Activated CD4-positive, alpha-beta T cell treated with anti-CD3 and anti-CD28 coated beads, Interleukin-2, Interleukin-4, amounts not matched to agents 100 ng/mL and 50 ng/mL, durations not matched to agents 16 hours and 8 hours (primary cell): ENCODE measurements at places on chromosomes 12 and 14.

GRCh38 chr12:46473634-46474329 is 101.2 kb upstream of the SLC38A2 start:
- DNase-seq = no peak

- no peak for DNase-seq
Measured at GRCh38 chr14:96747006-96747405, 50.2 kb upstream of the VRK1 start.

DNA sequence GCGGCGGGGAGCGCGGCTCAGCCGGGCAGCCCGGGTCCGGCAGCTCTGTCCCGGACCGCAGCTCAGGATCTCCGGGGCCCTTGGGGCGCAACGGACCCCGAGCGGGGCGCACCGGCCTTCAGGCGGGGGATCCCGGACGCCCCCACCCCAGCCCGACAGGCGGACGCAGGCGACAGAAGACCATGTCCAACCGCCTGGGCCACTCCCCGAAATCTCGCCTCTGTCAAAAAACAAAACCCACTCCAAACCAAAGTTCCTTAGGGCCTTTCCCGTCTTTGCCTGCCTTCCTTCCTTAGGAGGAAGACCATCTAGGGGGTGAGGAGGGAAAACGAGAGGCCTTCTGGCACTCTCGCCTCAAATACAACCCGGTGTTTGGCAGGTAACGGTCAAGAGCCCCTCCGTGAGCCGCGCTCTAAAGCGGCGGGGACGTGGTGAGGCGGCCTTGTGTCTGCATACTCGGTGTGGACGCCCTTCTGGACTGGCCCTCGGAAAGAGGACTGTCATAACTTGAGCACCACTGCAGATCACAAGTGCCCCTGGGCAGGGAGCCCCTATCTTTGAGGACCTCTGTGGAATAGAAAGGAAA is 604 bp downstream of the HCFC2 start:
- DNase-seq = no peak

DNA sequence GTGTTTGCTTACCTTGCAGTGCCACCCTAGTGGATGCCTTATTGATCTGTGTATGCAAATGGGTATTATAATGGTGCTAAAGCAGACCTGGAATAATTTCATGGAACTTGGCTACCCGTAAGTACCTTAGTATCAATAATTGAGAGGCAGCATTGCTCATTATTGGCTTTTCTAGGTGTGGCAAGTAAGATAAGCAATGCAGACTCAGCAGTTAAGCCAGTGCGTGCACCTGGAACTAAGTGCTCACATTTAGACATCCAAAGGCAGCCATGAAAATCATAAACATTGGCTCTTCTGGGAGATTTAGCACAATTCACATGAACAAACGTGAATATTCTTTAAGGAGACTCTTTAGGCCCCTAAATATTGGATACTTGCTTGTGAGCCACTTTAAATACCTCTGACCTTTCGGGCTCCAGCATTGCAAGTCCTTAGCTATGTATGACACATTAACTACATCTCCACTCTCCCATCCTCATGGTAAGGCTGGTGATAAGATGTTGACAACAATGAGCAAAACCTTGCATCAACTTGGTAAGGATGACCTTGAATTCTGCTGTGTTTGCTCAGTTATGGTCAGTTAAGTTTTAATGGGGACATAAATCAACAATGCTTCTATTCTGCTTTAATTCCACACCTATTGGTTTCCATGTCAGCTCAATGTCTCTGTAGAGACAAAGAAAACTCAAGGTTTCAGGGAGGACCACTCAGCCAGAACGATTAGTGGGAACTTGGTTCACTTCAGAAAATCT is 112.0 kb downstream of the SLC5A8 start:
- no peak for DNase-seq

DNA sequence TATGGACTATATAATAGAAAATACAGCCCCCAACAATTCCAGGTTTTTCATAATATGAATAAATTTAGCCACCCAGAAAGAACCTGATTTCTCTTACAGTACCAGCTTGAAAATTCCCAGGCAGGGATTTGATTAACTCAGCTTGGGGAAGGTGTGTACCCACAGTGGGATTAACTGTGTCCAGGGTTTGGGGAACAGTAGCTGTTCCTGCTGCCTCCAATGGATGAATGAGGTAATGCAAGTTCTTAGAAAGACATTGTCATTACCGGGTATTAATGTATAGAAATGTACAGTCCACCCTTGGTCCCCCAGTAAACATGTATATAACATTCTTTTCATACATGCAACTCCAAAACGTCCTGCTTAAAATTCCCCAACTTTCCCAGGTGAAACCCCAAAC is 115.6 kb downstream of the LRIG3 start:
- no peak for DNase-seq

- no peak for DNase-seq
Measured at GRCh38 chr12:65464930-65465329, 186.4 kb downstream of the MSRB3 start.

DNA sequence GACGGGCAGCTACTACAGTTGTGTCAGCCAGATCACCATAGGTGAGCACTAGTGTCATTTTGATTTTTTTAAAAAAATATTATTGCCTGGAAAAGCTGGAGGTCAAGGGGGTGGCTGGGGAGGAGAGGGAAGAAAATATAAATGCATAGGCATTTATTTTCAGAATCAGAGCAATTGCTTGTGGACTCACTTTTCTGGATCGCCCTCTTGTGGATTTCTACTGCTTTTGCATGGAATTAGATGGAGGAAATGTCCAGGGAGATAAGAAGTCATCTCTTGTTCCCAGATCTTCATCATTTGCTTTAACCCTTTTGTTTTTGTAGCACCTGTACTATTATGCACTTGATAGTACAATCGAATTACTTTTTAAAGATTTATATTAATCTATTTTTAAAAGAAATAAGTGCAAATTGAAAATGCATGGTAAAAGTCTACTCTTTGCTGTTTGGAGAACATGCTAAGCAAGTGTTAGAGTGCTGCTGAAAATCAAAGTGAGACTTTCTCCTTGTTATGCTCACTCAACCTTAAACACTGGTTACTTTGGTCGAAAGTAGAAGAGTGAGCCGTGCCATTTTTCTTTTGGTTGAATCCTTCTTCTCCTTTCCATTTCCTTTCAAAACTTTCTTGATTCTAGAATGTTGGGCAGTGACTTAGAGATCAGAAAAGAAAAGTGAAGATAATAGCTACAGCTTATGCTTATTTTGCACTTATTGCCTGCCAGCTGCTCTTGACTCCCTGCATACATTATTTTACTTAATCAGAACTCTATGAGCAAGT is 60.6 kb upstream of the ANO4 start:
- DNase-seq = peak; percentile 3

GRCh38 chr12:89101440-89101839 is 250.9 kb downstream of the DUSP6 start:
- DNase-seq = no peak

GRCh38 chr12:113407931-113408600 is 4.4 kb upstream of the SDS start:
- no peak for DNase-seq

DNA sequence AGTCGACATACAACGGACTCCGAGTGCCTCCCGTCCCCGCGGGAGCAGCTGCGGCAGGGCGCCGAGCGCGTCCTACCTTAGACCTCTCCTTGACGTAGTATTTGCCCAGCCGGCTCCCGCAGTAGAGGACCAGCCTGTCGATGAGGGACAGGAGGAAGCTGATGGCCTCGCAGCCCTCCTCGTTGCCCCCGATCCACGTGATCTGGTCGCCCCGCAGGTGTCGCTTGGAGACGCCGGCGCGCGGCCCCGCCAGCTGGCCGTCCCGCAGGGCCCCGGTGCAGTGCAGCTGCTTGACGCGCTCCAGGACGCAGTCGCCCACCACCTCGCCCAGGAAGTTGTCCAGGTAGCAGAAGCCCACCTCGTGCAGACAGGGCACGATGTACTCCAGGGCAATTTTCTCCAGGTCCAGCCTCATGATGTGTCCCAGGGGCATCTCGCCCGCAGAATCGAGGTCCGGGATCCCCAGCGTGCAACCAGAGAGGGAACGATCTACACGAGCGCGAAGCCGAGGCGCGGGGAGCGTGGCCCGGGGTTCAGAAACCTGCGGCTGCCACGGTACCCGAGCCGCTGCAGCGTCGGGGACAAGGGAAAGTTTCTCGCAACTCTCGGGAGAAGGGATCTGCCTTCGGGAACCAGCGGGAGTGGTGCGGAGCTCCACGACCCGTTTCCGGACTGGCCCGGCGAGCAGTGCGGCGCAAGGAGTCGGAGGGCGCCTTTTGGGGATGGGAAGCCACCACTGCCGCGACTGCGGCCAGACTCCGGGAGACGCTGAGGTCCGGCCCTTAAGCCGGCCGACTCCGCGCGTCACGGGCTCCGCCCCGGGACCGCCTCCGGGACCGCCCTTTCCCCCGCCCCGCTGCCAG is at the start of gene EGLN3:
Gene EGLN3, minus strand, starts transcription at position 755 of the 863 bp plus-strand sequence. Its CDS starts 322 bp downstream, at position 433.
- DNase-seq = peak; percentile 68

DNA sequence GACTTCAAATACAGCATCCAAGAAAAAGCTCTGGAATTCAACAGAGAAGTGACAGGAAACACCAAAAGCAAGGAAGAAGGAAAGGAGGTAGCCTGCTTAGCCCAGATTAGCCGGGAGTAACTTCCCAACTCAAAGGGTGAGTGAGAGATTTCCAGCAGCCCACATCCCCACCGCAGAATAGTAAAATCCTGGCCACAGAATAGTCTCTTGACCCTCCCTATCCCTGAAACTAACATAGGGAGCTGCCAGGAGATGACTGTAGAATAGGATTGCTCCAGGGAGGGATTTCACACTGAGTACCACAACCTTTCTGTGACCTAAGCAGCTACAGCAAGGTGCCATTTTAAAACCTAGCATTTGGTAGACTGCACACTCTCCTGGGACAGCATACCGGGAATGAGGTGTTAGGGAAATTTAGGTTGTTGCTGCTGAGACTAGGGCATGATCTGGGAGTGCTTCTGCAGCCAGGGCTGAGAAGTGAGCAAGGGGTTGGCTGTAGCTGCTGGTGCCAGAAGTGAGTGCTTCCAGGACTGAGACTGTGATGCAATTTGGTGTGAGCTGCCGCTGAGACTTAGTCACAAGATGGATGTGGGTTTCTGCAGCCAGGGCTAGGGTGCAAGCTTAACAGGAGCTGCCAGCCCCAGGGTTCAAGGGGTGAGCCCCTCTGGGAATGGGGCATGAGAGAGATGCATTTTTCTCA is 66.0 kb downstream of the TMTC3 start:
- no peak for DNase-seq

DNA sequence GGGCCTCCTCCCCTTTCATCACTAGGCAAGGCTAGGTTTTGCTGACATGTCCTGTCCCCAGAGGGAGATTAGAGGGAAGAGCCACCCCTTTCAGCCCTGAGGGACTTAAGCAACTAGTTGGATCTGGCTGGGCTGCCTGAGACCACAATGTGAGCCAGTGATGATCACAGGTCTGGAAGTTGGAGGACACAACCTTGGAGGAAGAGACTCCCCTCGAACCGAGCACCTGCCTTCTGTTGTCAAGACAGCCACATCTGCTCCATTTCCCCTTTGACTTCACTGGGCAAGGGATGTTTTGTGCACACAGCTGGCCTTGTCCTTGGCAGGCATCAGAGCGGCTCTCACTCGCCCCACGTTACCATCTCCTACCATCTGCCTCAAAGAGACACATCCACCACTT is 31.4 kb downstream of the MVK start:
- no peak for DNase-seq

DNA sequence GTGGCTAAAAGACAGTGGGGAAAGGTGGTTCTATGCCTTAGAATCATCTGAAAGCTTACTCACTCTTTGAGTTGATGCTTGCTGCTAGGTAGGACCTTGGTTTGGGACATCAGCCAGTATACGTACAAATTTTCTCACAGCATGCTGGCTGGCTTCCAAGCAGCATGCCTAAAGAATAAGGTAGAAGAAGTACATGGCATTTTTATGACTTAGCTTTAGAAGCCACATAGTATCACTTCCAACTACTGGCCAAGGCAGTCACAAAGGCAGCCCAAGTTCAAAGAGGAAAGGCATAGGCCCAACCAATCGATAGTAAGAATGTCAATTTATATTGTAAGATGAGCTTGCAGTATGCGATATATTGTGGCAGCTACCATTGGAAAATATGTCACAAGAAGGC is 284.2 kb upstream of the CAND1 start:
- DNase-seq = no peak

DNA sequence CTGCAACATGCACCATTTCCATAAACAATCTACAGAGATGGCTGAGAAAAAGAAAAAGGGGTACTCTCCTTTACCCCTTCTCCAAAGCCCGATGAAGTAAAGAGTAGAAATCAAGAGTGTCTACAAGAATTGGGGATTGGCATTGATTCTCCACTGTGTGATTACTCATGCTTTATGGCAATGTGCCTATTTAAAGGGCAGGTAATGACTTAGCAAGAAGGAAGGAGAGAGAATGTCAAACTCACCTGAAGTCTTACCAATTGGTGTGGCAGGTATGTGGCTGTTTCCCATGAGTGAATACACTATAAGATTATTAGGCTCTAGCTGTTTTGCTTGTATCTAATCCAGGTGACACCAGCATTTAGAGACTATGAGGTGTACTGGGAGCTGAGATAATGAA is 275.3 kb downstream of the CCER1 start:
- DNase-seq = no peak

DNA sequence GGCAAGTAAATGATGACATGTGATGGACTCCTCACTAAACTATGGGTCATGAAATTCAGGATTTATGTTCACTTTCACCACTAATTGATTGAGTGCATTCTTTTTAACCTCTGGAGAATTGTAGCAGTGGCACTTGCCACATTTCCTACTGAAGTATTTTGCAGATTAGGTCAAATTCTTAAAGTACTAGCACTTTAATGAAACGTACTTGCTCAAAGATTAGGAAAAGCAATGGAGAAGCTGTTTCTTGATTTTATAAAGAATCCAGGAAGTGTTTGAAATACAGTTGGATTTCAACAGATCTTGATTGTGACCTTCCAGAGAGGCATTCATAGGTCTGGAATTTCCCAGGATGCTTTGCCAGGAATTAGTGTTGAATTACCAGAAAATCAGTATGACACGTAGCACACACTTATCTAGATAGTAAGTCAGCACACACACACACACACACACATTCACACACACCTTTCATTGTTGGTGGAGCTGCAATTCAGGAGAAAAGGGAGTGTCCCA is 162.6 kb downstream of the MYRFL start:
- no peak for DNase-seq

GRCh38 chr12:102016472-102016871 is 45.3 kb downstream of the WASHC3 start:
- DNase-seq = peak; percentile 60

DNA sequence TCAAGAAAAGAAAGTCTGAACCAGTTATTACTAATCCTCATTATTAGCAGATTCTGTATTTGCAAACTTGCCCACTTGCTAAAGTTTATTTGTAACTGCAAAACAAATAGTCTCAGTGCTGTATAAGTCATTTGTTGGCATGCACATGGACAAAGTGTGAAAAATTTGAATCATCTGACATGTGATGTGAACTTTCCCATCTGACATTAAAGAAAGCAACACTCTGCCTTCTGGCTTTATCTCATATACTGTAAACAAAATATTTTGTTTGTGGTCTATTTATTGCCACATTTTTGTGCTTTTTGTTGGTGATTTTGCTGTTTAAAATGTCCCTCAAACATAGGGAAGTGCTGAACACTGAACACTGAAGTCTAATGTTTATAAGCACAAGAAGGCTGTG is 513.8 kb downstream of the RPL10L start:
- no peak for DNase-seq

DNA sequence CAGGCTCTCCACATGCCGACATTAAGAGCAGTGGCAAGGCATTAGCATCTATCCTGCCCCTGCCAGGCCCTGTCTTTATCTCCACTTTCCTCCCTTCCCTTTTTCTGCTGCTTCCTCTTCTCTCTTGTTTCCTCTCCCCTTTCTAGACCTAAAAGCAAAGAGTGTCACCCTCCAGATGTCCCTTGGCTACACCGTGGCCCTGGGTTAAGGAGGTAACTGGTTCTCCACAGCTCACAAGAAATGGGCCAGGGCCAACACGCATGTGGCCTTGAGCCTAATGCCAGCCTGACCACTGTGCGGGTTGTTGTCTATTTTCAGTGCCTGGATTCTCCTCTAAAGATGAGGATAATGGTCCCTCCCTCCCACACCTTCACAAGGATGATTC is 41.7 kb upstream of the DDX11 start:
- no peak for DNase-seq
